CD8-positive, alpha-beta memory T cell (primary cell): ENCODE measurements at places on chromosomes 3 and 15.
A peak's percentile ranks its signal among the peaks of the same experiment; 100 is the strongest.

GRCh38 chr15:67922971-67923945 is 83.4 kb upstream of the RNU6-1 start:
- DNase-seq, result no peak

GRCh38 chr15:38944536-38944935 is 379.9 kb upstream of the RASGRP1 start:
- no peak for DNase-seq

- no peak for DNase-seq
Observed at GRCh38 chr3:24181256-24181655, 236.2 kb downstream of the NR1D2 start.

GRCh38 chr3:10281951-10282350 is 10.8 kb downstream of the GHRL start:
- no peak for DNase-seq

GRCh38 chr3:127722091-127722784 is 49.5 kb downstream of the ABTB1 start:
- DNase-seq, result no peak

DNA sequence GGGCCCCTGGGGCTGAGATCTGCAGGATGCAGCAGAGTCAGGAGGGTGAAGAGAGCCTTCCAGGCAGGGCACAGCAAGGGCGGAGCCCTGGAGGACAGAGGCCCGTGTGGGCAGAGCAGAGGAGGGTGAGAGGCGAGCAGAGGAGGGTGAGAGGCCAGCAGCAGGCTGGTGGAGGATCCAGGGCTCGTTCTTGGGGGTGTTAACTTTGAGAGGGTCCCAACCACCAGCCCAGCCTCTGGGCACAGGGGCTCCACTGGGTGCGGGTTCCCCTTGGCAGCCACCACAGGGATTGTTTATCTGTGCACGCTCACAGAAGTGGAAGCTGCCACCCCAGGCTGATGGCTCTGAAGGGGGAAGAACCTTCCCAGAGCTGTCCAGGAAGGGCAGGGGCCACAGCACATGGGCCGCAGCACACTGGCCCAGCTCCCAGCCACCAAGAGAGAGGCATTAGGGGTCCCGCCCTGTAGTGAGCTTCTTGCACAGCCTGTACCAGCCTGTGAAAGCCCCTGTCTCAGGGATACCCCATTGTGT is 9.3 kb upstream of the PLXND1 start:
- no peak for DNase-seq

GRCh38 chr3:28039829-28040228 is 201.6 kb upstream of the CMC1 start:
- DNase-seq, result no peak

DNA sequence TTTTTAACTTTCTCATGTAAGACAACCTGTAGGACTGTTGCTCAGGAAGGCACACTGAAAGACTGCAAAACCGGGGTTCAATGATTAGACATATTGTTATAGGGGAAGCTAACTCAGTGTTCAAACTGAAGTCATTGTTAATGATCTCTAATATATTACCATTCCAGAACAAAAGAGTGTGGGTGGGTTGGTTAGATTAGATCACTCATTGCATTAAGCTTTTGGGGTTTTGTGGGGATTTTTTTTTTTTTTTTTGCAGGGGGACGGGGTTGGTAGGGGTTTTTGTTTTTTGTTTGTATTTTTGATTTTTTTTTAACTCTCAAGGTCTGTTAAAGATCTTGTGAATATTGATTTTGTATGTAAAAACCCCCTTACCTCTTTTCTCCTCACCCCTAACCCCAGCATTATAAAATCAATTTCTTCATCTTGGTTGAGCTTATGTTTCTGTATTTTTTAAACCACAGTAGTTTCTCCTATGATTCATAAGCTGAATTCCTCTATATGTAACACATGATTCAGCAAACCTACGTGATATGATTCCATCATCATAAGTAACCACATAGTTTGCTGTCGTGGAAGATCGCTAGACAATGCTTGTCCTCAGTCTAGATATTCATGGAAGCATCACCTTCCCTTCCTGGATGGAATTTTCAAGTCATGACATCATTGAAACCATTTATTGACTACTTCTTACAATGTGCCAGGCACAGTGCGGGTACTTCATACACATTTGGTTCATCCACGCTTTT is 544.1 kb upstream of the MDFIC2 start:
- DNase-seq, result no peak

DNA sequence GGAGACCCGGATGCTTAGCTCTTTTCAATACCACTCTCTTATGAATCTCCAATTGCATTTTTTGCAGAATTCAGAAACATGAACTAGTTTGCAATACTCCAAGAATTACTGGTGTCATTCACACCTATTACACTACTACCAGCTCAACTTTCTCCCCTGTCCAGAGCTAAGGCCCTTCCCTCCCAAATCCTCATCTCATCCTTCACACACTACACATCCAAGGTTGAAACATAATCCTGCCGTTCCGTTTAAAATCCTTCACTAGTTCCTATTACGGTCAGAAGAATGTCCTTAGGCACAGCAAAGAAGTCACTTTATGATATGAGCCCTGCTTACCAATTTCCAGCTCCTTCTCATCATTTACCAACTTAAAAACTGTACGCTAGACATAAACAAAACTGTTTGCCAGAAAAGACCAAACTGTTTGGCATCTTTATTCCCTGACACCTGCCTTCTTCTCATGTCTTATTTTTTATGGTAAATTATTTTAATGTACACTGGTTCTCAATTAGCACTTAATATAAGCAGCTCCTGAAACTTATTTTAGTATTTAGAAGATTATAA is 22.6 kb downstream of the TBL1XR1 start:
- DNase-seq, result no peak

- DNase-seq, result peak; percentile 55
Observed at GRCh38 chr3:113606539-113607218, 74.3 kb downstream of the SIDT1 start.

GRCh38 chr3:58296269-58296668 is 9.8 kb upstream of the RPP14 start:
- no peak for DNase-seq

DNA sequence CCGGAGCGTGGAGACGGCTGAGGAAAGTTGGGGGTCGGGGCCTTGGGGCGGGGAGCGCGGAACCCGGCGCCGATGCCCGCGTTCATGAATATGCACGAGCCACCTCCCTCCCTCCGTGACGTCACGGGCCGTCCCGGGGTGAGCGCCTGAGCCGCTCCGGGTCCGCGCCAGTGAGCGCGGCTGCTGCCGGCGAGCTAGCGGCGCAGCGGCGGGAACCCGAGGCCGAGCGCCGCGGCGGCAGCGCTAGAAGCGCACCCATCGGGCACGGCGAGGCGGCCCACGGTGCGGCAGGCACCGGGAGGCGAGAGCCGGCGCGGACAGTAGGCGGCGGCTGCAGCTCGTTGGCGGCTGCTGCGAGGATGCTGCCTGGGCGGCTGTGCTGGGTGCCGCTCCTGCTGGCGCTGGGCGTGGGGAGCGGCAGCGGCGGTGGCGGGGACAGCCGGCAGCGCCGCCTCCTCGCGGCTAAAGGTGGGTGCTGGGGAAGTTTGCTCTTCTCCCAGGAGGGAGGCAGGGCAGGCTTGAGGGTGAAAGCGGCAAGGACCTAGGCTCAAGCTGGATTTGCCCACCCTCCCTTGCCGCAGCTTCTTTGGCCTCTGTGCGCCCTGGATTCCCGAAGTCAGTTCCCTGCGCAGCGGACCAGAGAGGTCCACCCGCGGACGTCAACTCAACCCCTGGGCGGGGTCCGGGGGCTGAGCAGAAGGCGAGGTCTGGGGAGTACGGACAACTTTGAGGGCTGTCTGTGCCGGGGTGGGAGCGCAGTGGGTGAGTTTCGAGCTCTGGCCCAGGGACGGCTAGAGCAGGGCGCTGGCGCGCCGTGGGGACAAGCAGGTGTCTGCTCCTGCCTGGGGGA is at the start of gene CLSTN2:
Gene CLSTN2 (plus strand): TSS at position 170 of the 850 bp plus-strand sequence.
- no peak for DNase-seq

DNA sequence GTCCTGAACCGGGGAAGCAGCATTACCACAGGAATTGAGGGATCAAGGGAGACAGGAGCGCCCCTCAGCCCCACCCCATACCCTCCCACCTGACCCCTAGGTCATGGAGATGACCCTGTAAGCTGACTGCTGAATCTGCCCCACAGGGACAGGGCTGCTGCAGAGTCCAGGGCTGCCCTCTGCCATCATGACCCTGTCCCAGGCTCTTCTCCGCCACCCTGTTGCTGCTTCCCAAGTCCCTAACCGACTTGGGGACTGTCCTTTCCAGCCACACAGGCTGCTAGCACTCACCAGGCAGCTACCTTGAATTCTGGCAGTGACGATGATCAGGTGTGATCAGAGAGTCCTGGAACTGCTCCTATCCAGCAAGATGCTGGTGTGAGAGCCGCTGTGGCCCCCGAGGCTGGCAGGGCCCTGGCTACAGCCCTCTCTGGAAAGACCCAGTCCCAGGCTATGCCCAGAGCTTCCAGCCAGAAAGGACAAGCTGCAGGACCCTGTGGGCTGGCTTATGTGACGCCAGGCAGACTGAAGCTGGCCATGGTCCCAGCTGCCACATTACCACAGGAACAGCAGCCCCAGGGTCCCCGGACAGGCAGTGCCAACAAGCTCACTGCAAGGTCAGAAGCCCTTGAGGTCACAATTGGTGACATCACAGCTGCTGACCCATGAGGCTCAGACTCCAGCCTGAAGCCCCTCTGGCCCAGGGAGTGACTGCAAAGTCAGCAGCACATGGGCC is at the start of gene C3orf22:
Gene C3orf22 (minus strand): TSS at position 597 of the 736 bp plus-strand sequence. CDS start 5,542 bp downstream, outside the sequence.
- no peak for DNase-seq

- no peak for DNase-seq
Observed at GRCh38 chr15:65619626-65620290, 2.0 kb upstream of the SLC24A1 start.

GRCh38 chr3:171847133-171847532 is 4.0 kb downstream of the TMEM212 start:
- no peak for DNase-seq

DNA sequence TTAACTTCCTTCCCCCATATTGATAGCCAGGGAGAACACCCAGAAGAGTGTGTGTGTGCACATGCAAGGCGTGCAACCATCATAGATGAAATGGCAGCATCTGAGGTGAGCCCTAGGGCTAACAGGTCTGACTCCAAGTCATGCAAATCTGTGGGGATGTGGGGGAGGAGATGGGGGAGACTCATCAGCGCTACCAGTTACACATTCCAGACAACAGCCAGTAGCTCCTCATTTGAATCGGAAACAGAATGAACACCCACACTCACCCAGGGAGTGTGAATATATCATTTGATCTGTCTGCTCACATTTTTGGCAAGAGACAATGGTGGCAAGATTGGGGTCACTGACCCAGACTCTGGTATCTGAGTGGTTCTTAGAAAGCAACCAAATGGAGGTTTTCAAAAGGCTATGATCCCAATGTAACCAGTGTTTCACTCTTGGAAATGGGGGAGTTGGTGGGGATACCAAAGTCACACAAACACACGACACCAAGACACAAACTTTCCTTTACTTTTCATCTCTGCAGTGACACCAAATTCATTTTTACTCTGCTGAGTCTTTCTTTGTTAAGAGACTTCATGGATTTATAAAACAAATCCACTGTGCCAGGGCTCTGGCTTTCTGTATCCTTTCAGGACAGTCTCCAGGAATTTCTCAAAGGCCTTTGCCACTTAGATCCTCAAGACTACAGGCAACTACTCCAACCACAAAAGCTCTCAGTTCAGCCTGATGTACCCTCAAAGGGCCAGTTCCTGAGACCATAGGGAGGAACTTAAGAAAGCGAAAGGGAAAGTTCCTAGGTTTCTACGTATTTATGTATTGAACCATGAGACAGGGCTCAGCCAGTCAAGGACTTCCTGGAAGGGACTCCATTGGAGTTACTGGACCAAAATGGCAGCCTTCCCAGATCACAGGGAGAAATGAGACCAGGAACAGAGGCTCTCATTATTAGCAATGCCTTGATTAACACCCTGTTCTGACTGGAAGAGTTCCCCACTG is 2.2 kb downstream of the CDCP1 start:
- no peak for DNase-seq

GRCh38 chr3:49120096-49120437 is 556 bp downstream of the USP19 start:
- no peak for DNase-seq

- no peak for DNase-seq
Observed at GRCh38 chr3:53822331-53822741, 23.9 kb downstream of the CHDH start.

DNA sequence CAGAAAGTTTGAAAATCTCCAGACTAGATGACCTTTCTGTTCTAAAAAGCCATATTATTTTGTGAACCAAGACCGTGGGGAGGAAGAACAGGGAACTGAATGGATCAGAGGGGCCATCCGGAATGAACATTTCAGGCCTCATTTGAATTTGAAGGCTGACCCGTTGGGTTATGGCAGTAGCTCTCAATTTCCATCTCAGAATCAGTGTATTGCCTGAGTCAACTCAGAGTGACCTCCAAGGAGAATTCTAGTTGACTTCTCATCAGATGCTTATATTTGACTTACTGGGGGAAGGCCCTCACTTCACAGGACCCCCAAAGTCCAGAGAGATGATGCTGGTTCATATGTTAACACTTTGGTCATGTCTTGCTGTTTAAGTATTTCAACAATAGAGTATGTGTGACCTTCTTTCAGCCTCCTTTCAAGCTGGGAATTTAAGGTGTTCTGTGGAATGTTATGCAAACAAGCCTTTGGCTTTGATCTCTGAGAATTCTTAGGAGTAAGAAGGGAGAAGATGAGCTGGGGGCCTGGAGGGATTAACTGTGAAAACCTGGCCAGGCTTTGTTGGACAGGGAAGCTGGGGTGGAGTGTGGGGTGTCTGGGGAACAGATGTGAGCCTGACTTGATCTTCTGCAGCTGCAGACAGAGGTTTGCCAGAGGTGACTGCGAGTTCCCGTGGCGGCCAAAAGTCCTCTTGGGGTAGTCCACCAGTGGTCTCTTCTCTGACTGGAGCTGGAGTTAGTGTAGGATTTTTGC is 111.2 kb upstream of the RGMA start:
- no peak for DNase-seq

DNA sequence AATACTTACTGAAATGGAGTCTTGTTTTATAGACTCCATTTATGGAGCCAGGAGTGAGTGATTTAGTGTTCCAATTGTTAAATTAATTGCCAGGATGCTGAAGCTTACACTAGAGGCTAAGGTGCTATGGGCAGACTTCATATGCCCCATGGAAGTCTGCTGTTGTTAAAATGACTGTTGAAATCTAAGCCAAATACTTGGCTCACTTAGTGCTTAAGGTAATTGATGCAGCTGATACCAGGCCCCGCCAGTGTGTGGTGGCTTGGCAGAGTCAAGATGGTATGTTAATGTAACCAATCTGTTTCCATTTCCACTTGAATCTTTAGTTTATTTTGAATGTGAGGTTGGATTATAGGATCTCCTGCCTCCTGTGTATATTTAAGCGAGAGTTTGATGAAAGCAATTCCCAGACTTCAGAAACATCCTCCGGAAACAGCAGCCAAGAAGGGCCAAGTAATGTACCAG is 187.1 kb downstream of the ITPR1 start:
- no peak for DNase-seq

- DNase-seq, result no peak
Observed at GRCh38 chr15:52281085-52282035, 14.2 kb downstream of the MYO5C start.

GRCh38 chr3:3551981-3552380 is 247.2 kb upstream of the LRRN1 start:
- DNase-seq, result no peak

GRCh38 chr3:147872568-147872967 is 463.4 kb downstream of the ZIC1 start:
- DNase-seq, result no peak

- DNase-seq, result no peak
Observed at GRCh38 chr3:29026959-29027358, 253.9 kb upstream of the RBMS3 start.

GRCh38 chr3:71785532-71786216 is 726 bp upstream of the PROK2 start:
- no peak for DNase-seq

- peak; percentile 57 for DNase-seq
Observed at GRCh38 chr3:13040361-13041074, 32.7 kb downstream of the IQSEC1 start.

GRCh38 chr15:86906376-86906775 is 826.7 kb downstream of the AGBL1 start:
- DNase-seq, result no peak
